ENCODE measurements at places on chromosomes 1 and 21.

DNA sequence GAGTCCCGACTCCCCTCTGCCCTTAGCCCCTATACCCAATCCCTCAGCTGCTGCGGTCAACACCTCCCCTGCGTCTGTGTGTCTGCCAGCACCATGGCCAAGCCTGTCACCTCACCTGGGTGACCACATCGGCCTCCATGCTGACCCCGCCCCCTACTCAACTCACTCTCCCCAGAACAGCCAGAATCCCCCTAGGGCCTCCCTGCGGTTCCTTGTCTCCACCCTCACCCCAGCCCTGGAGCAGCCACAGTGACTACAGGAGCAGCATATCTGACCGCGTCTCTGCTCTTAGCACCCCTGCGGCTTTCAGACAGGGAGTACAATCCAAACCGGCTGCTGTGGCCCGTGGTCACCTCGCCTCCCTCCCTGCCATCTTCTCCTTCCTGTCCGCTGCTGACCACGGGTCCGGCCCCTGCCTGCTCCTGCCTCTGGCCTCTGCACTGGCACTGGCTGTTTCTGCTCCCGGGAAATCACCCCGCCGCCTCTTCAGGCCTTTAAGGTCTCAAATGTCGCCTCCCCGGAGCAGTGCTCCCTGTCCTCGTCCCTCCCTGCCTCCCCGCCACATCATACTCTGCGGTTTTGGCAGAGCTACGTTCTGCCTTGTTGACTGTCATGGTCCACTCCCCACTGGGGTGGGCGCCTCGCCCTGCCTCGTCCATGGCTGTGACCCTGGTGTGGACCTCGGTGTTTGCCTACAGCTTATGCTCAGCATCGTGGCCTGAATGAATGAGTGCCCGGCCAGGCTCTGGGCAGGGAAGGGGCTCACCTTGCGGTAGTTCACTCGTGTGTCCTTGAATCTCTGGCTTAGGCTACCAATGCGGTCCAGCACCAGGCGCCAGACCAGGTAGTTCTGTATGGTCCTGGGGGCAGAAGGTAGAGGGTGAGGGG, 11.1 kb downstream of the PRXL2B start:
- no peak for DNase-seq

GRCh38 chr1:230976360-230976759, 2.3 kb downstream of the TTC13 start:
- no peak for DNase-seq

GRCh38 chr1:64161357-64161941, 42.0 kb upstream of the UBE2U start:
- no peak for DNase-seq

DNA sequence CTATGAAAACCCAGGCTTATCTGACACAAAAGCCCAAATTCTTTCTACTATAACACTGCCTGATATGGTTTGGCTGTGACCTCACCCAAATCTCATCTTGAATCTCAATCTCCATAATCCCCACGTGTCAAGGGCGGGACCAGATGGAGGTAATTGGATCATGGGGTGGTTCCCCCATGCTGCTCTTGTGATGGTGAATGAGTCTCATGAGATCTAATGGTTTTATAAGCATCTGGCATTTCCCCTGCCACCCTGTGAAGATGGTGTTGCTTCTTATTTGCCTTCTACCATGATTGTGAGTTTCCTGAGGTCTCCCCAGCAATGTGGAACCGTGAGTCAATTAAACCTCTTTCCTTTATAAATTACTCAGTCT, 123.3 kb upstream of the USP24 start:
- DNase-seq: no peak

- no peak for DNase-seq
These were observed 483.9 kb downstream of the OMA1 start for GRCh38 chr1:58062635-58063034.

GRCh38 chr1:48205522-48205921, 17.0 kb upstream of the SLC5A9 start:
- DNase-seq: no peak

- DNase-seq: no peak
These were observed 1006.9 kb upstream of the PRMT6 start for GRCh38 chr1:106049595-106049994.

GRCh38 chr1:234745844-234746797, 136.1 kb upstream of the IRF2BP2 start:
- DNase-seq: no peak

- no peak for DNase-seq
These were observed 58.6 kb downstream of the PBX1 start for GRCh38 chr1:164617377-164618201.

DNA sequence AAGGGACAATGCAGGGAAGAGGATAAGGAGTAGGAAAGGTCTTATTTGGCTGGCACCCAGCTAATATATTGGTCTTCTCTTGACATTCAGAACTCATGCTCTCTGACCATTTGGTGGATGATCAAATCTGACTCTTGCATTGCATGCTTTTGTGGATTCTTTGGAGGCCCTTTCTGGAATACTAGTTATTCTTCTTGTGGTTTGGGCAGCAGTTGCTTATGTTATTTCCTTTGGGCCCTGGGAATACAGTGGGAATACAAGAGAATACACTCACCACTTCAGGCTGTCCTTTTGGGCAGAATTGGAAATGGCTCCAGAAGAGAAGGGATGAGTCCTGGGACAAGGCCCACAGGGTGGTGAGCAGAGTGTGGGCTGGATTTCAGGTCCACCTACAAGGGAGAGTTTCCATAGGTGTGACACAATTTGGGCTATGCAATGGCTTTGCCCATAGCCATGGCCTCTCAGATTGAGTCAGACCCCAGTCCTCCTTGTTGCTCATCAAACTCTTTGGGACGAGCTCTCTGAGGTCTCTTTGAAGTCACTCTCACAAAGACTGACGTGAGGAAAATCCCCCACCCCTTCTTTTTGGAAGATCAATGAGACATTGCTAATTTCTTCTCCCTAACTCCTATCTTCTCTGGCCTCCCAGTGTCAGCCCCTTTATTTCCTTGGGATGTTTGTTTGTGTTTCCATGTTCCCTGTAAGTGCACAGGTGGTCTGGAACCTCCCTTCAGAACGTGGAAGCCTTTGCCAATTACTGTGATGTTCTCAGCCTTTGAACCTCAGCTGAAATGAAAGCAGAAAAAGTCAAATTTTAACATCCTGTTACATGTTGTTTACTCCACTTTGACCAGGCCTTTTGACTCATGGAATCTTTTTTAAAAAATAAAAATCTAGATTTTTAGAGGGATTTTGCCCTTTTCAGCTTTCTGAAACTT, 19.4 kb downstream of the HSD11B1 start:
- DNase-seq: peak; percentile 71

DNA sequence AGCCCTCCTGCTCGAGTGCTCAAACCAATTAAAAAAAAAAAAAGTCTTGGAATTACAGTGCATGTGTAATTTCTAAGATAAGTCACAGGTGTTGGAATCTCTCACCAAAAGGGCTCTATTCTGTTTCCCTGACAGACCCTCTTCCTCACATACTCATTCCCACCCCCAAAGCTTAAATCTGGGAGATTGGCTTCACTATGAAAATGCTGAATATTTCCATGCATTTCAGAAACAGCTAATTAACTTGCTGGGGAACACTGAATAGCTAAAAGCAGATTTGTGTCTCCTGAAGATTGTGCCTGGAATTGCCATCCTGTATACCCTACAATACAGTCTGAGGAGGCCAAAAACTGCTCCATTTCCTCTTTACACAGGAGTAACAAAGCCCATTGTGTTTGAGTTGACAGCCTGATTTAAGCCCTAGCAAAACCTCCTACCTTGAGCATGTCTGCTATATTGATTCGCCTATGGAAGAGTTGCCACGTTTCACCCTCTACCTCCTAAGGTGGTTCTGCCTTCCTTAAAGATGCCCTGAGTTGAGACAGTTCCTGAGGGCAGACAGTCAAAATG, 1.4 kb upstream of the PIK3R3 start:
- DNase-seq: no peak

GRCh38 chr1:191160837-191161236, 683.2 kb upstream of the BRINP3 start:
- no peak for DNase-seq

DNA sequence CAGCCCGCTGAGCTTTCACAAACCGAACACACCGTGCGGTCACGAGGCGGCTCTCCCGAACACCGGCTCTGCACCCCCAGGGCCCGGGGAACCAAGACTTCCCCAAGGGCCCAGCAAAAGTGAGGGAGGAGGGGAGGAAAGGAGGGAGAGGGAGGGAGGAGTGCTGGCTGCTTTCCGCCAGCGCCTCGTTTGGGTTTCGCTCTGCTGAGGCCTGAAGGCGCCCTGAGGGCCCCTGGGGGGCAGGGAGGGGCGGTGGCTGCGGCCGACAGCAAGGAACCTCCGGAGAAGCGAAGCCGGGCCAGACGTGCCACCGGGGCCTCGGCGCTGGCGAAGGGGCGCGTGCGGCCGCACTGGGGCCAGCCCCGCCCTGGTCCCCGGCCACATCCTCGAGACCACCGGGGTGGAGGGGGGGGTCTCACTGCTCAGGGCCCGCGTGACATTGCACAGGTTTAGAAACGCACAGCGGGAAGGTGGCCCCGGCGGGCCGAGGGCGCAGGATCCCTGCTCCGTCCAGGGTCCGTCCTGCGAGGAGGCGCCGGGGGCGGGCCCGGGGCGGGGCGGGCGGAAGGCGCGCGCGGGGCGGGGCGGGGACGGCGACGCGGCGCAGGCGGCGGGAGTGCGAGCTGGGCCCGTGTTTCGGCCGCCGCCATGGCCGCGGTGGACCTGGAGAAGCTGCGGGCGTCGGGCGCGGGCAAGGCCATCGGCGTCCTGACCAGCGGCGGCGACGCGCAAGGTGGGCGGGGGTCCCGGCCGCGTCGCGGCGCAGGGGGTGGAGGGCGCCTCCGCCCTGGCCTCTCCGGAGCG, at the start of gene PFKL:
Gene PFKL (plus strand): TSS at position 596 of the 804 bp plus-strand sequence. CDS start 53 bp downstream, at position 649.
- peak; percentile 86 for DNase-seq
